ENCODE measurements at places on chromosomes 12 and 14.

GRCh38 chr12:11727133-11727664, 77.7 kb downstream of the ETV6 start:
- peaks cover 90% of the 10 kb centered on the region for H3K4me1 ChIP-seq
- no peaks in the 10 kb centered on the region for H3K27me3 ChIP-seq
- peak overlapping the region; percentile 66 for H3K27ac ChIP-seq

- DNase-seq: no peak
- no peaks in the 10 kb centered on the region for H3K36me3 ChIP-seq
- no peaks in the 10 kb centered on the region for H3K27me3 ChIP-seq
- H3K4me1 ChIP-seq: no peaks in the 10 kb centered on the region
- no peak overlapping the region for H3K27ac ChIP-seq
Measured at GRCh38 chr12:65152596-65152995, 16.8 kb upstream of the LEMD3 start.

- no peak overlapping the region for H3K27ac ChIP-seq
- H3K4me3 ChIP-seq: no peak overlapping the region
- H3K27me3 ChIP-seq: no peaks in the 10 kb centered on the region
Measured at GRCh38 chr14:79660053-79660939, 551.0 kb downstream of the DIO2 start.

DNA sequence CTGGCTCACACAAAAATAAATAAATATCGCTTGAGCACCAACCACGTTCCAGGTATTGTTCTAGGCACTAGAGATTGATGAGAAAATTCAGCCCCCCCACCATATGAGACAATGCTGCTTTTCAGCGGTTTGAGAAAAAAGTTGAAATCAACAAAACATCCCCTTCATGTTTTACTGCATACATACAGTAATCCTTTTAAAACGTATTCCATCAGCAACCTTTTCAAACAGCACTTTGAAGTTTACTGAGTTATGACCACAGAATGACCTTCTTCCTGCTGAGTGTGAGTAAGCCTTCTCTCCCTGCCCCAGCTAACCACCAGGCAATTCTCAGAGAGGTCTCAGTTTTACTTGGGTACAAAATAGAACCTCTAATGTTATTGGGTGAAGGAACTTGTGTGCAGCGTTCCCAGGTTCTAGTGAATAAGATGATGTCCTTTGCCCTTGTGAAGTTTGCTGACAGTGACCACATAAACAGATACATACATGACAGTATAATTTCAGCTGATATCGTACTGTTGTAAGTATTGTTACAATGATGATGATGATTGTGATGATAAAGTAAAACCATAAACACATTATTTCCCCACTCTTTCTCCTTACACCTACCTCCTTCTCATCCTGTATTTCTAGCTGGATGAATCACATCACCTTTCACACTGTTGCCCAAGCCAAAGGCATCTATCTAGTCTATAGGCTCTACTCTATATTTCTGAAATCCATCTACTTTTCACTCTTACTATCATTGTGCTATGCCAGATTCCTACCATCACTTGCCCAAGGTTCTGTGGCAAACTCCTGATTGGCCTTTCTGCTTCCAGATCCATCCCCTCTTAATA, 124.4 kb upstream of the KRR1 start:
- H3K36me3 ChIP-seq: no peaks in the 10 kb centered on the region
- no peaks in the 10 kb centered on the region for H3K27me3 ChIP-seq
- peak; percentile 58 for DNase-seq

DNA sequence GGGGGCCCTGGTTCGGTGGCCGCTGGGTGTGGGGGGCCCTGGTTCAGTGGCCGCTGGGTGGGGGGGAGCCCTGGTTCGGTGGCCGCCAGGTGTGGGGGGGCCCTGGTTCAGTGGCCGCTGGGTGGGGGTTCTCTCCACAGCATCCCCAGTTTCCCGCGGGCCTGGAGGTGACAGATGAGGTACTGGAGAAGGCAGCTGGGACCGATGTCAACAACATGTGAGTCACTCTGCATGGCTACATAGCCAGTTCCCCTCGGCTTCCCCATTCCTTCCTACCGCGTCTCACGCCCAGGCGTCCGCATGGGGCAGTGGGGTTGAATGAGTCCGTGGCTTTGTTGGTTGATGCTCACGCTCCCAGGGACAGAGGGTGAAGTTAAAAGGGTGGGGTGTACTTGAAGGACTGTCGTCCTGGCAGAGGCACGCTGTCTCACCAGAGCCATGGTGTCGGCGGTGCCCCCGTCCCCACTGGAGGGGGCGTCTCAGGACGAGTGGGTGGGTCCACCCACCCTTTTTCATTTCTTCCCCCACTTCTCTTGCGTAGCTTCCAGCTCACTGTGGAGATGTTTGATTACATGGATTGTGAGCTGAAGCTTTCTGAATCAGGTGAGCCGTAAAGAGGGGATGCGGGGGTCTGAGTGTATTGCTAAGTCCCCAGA, 15.6 kb downstream of the HIP1R start:
- no peak overlapping the region for H3K27ac ChIP-seq
- H3K36me3 ChIP-seq: peaks cover 65% of the 10 kb centered on the region
- no peak for DNase-seq
- H3K27me3 ChIP-seq: no peaks in the 10 kb centered on the region

GRCh38 chr14:99127651-99128167, 144.3 kb downstream of the BCL11B start:
- H3K4me3 ChIP-seq: no peak overlapping the region
- H3K36me3 ChIP-seq: no peaks in the 10 kb centered on the region
- H3K27ac ChIP-seq: no peak overlapping the region
- peak; percentile 18 for DNase-seq
- H3K27me3 ChIP-seq: no peaks in the 10 kb centered on the region

DNA sequence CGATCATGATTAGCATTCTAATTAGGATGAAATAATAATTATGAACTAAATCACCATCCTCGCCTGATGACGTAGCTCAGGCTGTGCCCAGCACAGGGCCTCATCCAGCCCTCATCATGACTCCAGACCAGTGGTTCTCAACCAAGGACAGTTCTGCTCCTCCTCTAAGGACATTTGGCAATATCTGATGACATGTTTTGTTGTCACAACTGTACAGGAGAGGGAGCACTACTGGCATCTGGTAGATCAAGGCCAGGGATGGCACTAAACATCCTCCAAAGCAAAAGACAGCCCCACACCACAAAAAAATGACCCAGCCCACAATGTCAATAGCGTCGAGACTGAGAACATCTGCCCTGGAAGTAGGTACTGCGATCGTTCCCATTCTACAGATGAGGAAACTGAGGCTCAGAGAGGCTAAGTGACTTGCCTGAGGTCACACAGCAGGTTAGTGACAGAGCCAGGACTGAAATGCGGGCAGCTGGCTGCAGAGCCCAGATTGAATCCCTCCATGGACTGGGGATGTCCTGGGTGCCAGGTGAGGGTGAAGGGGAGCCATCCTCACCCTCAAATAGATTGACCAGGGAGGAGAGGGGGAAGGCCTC, 15.5 kb downstream of the TRPV4 start:
- no peak overlapping the region for H3K27ac ChIP-seq
- peaks cover 23% of the 10 kb centered on the region for H3K27me3 ChIP-seq
- H3K4me1 ChIP-seq: peaks cover 4% of the 10 kb centered on the region
- DNase-seq: no peak

- peaks cover 57% of the 10 kb centered on the region for H3K36me3 ChIP-seq
- H3K4me1 ChIP-seq: peaks cover 10% of the 10 kb centered on the region
- H3K27me3 ChIP-seq: no peaks in the 10 kb centered on the region
- no peak for DNase-seq
- no peak overlapping the region for H3K4me3 ChIP-seq
Measured at GRCh38 chr14:30943694-30944093, 69.3 kb downstream of the COCH start.

DNA sequence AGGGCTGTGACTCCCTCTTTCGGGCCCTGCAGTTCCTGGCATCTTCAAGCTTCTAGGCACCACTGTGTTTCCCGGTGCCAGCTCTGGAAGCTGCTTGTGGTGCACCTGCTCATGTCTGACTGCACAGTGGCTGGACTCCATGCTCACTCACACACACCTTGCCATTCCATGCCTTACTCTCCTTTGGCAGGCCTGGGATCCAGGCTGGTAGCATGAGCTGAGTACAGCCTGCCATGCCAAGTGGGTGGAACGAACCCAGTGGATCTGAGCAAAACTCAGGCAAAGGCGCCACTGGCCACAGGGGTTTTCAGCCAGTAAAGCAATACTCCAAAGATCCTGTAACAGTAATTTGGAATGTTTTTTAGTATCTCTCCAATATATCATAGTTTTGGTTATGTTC, 902.7 kb upstream of the USP15 start:
- DNase-seq: no peak
- H3K4me3 ChIP-seq: no peak overlapping the region
- H3K4me1 ChIP-seq: no peaks in the 10 kb centered on the region
- H3K36me3 ChIP-seq: no peaks in the 10 kb centered on the region
- H3K27ac ChIP-seq: no peak overlapping the region

GRCh38 chr12:3313066-3313465, 177.9 kb upstream of the PRMT8 start:
- H3K36me3 ChIP-seq: no peaks in the 10 kb centered on the region
- no peak overlapping the region for H3K27ac ChIP-seq
- no peak overlapping the region for H3K4me3 ChIP-seq
- peaks cover 9% of the 10 kb centered on the region for H3K4me1 ChIP-seq
- no peaks in the 10 kb centered on the region for H3K27me3 ChIP-seq

DNA sequence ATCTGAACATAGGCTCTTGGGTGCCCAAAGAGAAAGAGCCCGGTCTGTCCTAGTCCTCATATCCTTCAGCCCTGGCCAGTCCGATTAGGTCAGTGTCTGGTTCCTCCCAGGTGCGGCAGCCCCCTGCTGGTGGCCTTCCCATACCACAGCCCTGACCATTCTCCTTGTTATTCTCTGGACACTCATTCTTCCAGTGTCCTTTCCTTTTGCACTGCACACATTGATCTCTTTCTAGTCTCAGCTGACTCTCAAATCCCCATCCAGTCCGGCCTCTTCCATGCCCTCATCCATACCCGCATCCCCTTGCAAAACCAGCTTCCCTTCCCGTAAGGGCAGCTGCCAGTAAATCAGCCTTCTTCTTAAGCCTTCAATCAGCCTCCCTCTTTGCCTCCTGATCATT, 1316.3 kb downstream of the TMEM121 start:
- no peak overlapping the region for H3K4me3 ChIP-seq
- H3K27me3 ChIP-seq: no peaks in the 10 kb centered on the region
- H3K4me1 ChIP-seq: peaks cover 33% of the 10 kb centered on the region

GRCh38 chr14:70622111-70622712, 19.5 kb upstream of the TTC9 start:
- H3K27ac ChIP-seq: no peak overlapping the region
- H3K27me3 ChIP-seq: no peaks in the 10 kb centered on the region
- peak; percentile 72 for DNase-seq
- no peak overlapping the region for H3K4me3 ChIP-seq

GRCh38 chr12:65534238-65534841, 255.9 kb downstream of the MSRB3 start:
- no peak overlapping the region for H3K27ac ChIP-seq
- H3K4me3 ChIP-seq: no peak overlapping the region

DNA sequence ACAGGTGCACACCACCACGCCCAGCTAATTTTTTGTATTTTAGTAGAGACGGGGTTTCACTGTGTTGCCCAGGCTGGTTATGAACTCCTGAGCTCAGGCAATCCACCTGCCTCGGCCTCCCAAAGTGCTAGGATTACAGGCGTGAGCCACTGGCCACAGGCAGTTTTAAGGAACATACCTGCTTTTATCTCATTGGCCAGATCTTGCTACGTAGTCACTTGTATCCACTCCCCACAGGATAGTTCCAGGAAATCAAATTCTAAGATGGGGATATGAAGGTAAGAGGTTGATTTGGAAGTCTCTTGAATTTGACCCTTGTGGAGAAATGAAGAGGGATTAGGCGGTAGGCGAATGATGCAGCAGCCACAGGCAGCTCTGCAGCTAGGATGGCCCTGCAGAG, 8.8 kb upstream of the PLEKHG6 start:
- H3K27me3 ChIP-seq: no peaks in the 10 kb centered on the region
- DNase-seq: no peak
- no peak overlapping the region for H3K27ac ChIP-seq
- H3K4me3 ChIP-seq: no peak overlapping the region

GRCh38 chr12:22457085-22457484, 87.3 kb downstream of the C2CD5 start:
- H3K4me3 ChIP-seq: no peak overlapping the region
- H3K27ac ChIP-seq: no peak overlapping the region
- DNase-seq: no peak
- no peaks in the 10 kb centered on the region for H3K27me3 ChIP-seq
- H3K4me1 ChIP-seq: no peaks in the 10 kb centered on the region

- DNase-seq: no peak
- no peaks in the 10 kb centered on the region for H3K27me3 ChIP-seq
- H3K4me3 ChIP-seq: no peak overlapping the region
- H3K36me3 ChIP-seq: no peaks in the 10 kb centered on the region
- H3K4me1 ChIP-seq: no peaks in the 10 kb centered on the region
Measured at GRCh38 chr12:75656648-75657047, 145.2 kb upstream of the KRR1 start.
